ENCODE measurements at places on chromosomes 1 and 21.

DNA sequence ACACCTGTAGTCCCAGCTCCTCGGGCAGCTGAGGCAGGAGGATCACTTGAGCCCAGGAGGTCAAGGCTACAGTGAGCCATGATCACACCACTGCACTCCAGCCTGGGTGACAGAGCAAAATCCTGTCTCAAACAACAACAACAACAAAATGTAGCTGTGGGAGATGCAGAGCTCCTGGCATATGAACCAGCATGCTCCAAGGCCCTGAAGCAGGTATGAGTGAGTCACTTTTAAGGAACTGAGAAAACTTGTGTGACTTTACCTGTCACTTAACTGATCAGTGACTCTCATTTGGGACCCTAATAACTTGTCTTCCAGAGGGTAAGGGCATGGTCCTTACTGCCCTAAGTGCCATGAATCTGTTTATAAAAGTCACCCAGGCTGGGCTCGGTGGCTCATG is 19.4 kb upstream of the TMEM222 start:
- DNase-seq, result no peak

DNA sequence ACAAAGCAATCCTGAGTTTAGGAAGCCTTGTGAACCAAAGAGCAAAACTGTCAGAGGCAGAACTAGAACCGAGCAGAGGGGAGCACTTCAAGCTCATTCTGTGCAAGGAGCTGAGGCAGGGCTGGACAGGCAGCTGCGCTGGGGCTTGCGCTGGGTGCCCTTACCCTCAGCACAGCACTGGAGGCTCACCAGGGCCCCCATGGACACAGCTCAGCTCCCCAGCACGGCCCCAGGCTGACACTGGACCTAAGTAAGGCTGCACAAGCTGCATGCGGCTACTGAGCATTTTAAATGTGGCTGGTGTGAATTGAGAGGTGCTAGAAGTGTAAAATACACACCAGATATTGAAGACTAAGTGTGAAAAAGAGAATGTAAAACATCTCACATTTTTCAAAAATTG is 22.1 kb downstream of the TMEM63A start:
- DNase-seq, result no peak

- no peak for DNase-seq
Measured at GRCh38 chr1:101148980-101149379, 87.8 kb upstream of the S1PR1 start.

DNA sequence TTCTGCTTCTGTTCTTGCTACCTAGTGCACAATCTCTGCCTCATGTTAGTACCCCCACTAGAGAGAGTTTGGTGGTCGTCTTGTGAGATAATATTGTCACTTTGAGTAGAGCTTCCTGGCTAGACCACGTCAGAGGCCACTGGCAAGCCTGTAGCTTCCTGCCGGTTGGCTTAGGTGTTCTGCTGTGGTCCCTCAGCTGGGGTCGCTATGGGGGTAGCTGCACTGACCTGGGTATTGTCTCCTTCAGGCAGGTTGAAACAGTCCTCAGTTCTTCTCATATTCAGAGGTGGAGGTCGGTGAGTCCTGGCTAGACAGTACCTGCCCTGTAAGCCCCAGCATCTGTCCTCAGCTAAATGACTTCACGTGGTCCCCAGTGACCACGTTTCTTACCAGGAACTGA is 86.2 kb downstream of the C1orf94 start:
- no peak for DNase-seq

GRCh38 chr1:116567790-116568661 is 2.8 kb downstream of the CD58 start:
- no peak for DNase-seq

DNA sequence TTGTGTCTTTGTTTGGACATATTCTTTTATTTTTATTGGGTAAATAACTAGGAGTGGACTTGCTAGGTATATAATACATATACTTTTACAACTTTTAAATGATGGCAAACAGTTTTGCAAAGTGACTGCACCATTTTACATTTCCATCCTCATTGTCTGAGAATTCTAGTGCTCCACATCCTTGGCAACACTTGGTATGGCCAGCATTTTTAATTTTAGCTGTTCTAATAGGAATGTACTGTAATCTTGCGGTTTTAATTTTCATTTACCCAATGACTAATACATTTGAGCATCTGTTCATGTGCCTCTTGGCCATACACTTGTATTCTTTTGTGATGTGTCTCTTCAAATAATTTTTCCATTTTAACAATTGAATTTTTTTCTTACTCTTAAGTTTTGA is 37.0 kb upstream of the ATP6V1G3 start:
- no peak for DNase-seq

DNA sequence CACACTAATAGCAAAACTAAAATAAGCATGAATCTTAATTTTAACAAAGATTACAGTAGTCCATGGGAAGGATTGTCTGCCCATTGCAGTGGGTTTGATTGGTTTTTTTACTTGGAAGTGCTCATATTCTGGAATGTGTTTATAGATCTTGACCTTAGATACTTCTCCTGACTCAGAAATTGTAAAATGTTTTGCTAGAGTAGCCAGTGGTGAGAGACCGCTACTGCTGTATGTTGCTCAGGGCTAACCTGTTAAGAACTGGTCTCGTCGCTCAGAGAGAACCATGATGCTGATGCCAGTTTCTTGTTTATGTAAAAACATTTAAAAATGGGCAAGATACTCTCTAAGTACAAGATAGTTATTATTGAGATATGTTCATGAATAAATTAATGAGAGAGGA is 99.9 kb downstream of the ROR1 start:
- no peak for DNase-seq

DNA sequence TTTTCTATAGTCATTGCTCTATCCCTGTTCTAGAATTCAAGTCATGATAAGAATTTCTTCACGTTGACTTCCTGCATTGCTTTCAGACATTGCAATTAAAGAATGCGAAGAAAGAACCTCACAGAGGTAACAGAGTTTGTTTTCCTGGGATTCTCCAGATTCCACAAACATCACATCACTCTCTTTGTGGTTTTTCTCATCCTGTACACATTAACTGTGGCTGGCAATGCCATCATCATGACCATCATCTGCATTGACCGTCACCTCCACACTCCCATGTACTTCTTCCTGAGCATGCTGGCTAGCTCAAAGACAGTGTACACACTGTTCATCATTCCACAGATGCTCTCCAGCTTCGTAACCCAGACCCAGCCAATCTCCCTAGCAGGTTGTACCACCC is 10.6 kb downstream of the APCS start:
- DNase-seq, result no peak

DNA sequence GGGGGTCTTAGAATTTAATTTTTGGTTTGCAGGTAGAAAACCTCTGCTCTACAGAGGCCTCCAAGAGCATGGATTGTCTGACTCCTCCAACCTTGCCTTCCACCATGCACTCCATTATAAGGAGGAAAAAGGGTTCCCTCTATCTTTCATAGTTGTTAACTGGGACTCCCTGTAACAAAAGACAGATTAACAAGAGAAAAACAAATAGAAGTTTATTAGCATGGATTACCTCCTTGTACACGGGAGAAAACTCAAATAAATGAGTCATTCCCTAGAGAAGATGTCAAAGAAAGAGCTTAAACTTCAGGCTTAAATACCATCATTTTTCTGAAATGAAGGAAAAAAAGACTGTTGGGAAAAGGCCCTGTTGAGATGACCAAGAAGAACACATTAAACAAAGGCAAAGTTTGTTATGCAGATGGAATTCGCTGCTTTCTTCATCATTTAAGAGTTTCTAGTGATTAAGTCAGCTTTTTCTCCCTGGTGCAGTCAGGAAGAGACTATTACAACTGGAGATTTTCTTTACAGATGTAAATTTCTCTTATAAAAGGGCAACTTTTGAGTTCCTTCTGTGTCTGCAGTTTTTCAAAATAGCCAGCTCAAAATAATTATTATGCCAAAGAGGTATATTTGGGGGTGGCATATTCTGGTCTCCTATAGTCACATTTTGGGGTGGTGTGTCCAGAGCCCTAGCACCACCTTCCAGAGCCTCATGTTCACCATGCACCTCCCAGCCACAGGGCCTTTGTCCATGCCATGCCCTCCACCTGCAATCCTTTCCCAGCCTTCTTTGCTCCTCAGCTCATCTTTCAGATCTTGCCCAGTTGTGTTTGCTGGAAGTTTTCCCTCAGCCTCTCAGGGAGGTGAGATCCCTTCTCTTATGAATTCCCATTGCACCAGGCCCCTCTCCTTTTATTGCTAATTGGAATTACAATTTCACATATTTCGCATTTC is 63.1 kb upstream of the KLHDC7A start:
- no peak for DNase-seq

DNA sequence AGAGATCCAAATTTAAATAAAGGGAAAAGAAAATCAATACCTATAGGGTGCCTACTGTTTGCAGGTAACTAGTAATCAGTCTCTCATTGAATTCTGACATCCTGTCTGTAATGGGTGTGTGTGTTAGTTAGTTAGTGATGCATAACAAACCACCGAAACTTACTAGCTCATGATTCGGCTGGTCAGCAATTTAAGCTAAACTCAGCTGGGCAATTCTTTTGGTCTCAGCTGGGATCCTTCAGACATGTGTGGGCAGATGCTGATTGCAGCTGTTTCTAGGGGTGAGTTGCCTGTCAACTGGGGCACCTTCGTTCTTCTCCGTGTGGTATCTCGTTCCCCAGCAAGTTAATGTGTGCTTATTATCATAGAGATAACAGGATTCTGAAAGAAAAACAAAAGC is 40.2 kb upstream of the ZNF124 start:
- no peak for DNase-seq

- DNase-seq, result no peak
Measured at GRCh38 chr21:34724857-34725195, 56.0 kb downstream of the CLIC6 start.

- peak; percentile 55 for DNase-seq
Measured at GRCh38 chr1:209527993-209528717, 55.4 kb upstream of the CAMK1G start.

All from testis (tissue), 5 donors.